ENCODE measurements at places on chromosomes 12 and 14.

DNA sequence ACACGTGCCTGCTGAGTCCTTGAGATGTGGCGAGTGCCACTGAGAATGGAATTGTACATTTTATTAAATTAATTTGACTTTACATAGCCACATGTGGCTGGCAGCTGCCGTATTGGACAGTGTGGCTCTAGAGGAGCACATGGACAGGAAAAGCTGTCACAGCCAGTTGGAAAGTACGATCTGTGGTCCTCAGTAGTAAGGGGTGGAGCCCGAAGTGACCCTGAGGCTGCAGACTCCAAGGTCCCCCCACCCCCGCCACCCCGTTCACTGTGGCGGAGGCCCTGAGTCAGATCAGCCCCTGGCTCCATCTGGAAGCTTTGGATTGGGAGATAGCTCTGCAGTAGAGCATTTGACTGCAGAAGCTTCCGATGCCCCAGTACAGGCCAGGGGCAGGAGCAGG is 25.8 kb upstream of the BEGAIN start:
- no peak for DNase-seq

GRCh38 chr14:78983126-78983525 is 813.0 kb downstream of the NRXN3 start:
- no peak for DNase-seq

DNA sequence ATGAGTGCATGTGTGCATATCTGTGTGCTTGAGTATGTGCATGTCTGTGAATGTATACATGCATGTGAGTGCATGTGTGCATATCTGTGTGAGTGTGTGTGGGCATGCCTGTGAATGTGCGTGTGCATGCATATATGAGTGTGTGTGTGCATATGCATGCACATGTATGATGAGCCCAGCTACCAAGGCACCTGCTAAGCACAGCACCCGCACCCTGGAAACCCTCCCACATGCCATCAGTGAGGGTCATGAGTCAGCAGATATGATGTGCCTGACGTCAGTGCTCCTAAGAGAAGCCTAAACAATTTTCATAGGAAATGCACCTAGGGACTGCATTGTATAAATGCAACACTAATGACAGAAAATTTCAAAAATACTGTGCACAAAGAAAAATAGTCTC is 151.1 kb downstream of the KIF26A start:
- no peak for DNase-seq

DNA sequence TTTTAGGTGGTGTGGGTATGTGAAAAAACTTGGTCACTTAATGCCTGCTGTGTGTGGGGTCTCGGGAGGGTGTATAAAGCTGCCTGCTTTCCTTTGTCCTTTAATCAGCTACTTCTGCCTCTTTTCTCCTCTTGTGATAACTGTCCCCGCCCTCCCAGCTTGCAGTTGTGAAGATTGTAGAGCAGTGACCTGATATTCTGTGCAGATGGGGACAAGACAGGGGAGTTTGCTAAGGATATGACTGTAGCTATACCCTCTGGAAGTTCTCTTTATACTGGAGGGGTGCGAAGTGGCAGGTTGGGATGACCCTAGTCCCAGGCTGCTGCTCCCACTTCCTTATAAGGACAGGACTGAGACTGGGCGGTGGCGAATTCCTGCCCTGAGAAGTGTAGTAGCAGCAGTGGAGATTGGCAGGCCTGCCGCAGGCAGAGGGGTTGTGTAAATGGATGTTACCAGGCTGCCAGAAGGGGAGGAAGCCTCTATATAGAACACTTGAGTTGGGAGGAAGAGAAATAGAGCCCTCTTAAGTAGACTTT is 835 bp downstream of the MYL6 start:
- peak; percentile 27 for DNase-seq

DNA sequence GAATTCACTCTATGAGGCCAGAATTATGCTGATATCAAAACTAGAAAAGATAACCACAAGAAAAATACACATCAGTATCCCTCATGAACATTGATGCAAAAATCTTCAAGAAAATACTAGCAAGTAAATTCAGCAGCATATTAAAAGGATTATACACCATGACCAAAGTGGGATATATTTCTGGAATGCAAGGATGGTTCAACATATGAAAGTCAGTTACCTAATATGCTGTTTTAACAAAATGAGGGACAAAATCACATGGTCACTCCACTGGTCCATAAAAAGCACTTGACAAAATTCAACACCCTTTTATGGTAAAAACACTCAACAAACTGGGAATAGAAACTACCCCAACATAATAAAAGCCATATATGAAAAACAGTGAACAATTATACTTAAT is 40.3 kb downstream of the TECPR2 start:
- no peak for DNase-seq

DNA sequence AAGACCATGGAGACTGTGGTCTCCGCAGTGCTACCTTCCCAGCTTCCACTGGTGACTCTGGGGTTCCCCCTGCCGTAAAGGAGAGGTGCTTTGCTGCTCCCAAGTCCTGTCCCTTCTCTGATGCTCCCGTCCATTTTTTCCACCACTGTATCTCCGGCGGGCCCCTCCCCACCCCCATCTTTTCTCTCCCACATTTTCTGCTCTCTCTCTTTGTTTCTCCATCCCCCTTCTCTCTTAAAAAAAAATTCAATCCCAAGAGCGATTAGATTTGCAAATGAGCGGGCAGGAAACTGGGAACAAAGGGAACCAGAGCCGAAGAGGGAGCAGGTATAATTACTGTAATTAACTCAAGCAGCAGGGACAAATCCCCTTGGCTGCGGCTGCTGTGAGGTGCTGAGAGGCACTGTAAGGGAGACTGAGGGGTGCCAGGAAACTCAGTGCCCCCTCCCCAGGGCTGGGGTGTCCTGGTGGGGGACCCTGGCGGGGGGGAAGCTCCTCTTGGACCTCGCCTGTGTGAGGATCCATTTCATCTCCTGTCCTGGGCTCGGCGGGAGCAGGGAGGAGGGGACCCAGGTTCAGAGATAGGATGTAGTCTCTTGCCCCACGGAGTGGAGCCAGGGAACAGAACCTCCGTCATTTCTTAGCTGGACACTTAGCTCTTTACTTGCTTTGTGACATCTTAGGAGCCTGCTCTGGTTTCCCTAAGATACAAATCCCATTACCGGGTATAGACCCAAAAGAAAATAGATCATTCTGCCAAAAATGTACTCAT is 140.4 kb upstream of the NRXN3 start:
- DNase-seq = no peak

- no peak for DNase-seq
These were observed 428.3 kb downstream of the DIO2 start for GRCh38 chr14:79783041-79783440.

- DNase-seq = peak; percentile 53
These were observed 101.9 kb upstream of the SFSWAP start for GRCh38 chr12:131608740-131609690.

- no peak for DNase-seq
These were observed 20.1 kb downstream of the ACTN1 start for GRCh38 chr14:68959035-68959434.

DNA sequence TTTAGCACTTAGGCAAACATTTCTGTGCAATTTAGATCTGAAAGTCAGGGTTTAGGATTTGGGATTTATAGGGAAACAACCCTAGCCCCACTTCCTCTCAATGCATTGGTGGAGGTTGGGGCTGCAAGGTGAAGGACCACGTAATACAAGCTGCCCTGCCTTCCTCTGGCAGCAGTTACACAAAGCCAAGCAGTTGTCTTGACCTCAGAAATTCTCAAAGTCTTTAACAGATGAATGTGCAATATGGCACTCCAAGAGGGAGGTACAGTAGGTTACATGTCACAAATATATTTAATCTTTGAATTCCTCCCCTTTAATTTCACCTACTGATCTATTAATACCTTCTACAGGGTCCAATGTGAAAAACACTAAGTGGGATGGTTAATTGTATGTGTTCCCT is 23.9 kb downstream of the IFNG-AS1 start:
- DNase-seq = no peak

DNA sequence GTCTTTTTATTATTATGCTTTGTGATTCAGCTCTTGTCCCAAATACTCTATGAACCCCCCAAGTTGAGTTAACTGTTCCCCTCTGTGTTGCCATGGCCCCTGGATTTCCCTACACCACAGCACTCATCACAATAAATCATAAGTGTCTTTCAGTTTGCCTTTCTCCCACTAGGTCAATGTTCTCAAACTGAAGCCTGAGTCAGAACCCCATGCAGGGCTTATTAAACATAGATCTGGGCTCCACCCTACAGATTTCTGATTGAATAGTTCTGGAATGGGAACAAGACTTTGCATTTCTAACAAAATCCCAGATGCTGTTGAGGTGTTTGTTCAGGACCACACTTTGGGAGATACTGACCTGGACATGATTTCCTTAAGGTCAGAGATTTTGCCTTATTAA is 199.4 kb downstream of the TBX5 start:
- no peak for DNase-seq

DNA sequence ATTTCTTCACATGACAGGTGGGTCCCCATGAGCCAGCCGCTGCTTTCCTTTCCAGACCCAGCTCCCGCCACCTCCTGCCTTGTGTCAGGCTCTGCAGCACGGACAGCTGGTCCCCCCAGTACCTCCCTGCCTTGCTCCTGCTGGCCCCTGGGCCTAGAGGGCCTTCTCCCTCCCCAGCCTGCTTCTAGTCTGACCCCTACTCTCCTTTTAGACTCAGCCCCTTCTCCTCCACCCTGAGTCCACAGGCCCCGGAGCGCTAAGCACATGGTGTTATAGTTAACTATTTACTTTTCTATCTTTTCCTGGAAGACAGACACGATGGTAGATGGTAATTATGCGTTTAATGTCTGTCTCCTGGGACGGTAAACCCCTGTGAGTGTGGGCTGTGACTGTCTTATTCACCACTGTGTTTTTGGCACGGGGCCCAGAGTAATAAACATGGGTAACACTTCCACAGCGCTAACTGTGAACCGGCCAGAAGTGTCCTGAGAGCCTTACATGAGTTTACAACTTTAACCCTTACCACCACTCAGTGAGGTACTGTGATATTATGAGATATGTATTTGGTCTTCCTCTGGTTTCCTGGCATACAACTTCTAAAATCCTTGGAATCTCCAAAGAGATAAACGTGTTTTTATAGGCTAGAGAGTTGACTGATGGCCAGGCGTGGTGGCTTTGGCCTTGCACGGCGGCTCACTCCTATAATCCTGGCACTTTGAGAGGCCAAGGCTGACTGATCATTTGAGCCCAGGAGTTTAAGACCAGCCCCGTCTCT is 41.2 kb downstream of the DGLUCY start:
- DNase-seq = peak; percentile 67

- no peak for DNase-seq
These were observed 90.0 kb upstream of the CLMN start for GRCh38 chr14:95409477-95410272.

- no peak for DNase-seq
These were observed 21.5 kb downstream of the SCARB1 start for GRCh38 chr12:124842073-124842749.

DNA sequence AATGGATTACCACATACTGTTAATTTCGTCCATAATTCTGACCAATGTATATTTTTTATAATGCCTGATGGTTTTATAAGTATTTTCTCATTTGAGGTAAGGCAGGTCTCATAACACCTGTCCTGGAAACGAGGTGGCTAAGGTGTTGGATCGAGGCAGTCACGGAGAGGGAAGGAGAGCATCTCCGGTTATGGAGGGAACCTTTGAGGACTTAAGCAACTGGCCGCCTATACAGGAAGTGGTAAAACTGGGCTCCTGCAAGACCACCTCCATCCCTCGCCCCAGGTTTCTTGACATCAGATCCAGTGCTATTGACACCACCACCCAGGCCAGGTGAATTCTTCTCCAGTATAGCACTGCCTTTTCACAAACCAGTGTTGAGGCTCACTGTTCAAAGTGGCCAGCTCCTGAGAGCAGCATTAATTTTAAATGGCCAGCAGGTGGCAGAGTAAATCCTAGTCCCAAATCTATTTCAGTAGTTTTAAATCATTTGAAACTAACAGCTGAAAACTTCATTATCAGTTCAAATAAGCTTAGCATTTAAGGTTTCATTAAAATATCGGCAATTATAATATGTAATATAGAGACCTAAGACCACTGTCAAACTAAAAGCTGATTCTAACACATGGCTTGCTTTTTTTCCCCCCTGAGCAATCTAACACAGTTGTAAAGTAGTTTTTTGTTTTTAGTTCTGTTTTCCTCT is 100.8 kb downstream of the PPM1A start:
- no peak for DNase-seq

DNA sequence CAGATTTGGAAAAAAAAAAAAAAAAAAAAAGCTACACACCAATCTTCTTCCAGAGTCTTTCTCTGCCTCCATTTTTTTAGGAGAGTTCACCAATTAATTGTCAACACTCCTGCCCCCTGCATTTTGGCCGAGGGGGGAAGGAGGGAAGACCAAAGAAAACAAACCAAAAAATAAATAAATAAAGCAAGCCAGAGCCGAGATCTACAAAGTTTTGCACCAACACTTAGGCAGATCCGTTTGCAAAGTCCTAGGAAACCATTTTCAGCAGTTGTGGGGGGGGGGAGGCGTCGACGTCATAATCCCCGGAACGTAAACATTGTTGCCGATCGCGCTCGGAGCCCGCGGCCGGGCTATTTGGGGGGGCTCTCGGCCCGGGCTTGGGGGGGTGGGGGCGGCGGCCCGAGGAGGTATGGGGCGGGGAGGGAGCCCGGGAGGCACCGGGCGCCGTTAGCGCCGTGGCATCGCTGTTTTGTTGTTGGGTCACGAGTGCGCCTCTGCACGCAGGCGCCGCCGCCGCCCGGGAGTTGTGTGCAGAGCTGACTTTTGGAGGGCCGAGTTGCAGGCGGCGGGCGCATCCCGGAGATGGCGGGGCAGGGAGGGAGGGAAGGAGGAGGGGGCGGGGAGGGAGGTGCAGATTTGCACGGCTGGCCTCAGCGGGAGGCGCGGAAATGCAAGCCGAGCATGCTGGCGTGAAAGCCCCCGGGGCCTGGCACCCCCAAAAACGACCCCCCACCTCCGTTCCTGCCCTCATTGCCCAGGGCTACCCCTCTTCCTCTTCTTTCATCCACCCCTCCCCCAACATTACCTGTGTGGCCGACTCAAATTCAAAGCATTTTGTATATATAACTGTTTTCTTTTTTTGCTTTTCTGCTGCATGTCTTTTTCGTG is 598 bp downstream of the KDM2B start:
- peak; percentile 83 for DNase-seq

- DNase-seq = no peak
These were observed 88.5 kb upstream of the NCOR2 start for GRCh38 chr12:124655698-124656516.

DNA sequence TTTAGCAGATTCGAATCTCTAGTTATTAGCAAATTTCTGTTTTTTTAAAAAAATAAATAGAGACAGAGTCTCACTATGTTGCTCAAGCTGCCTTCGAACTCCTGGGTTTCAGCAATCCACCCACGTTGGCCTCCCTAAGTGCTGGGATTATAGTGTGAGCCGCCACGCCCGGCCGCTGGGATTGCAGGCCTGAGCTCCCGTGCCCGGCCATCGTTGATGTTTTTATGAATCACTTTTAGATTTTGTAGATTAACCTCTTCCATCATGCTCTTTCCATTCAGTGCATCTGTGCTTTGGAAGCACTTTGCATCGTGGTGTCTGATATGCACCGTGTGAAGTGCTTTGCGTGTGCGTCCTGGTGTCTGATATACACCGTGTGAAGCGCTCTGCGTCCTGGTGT is 20.9 kb downstream of the PGAM5 start:
- DNase-seq = no peak

GRCh38 chr14:33430414-33431035 is 491.8 kb downstream of the NPAS3 start:
- DNase-seq = no peak

GRCh38 chr12:6946033-6946919 is 2.5 kb downstream of the C12orf57 start:
- peak; percentile 79 for DNase-seq

GRCh38 chr12:104352106-104352713 is 48.7 kb downstream of the EID3 start:
- DNase-seq = no peak
